ENCODE measurements at places on chromosomes 7 and 10. TPM values are rescaled to one million over a fixed set of nuclear protein-coding genes. Genes with fewer than 3 reads are reported as not detected.

Gene KCNH2
- 5.6 TPM for total RNA-seq

Gene LLCFC1
- not detected for total RNA-seq

Gene APBB1IP
- total RNA-seq, result 73.9 TPM

Gene SEMA3D
- total RNA-seq, result not detected

Gene EVX1
- total RNA-seq, result 0.21 TPM

Gene ADIRF
- total RNA-seq, result not detected

Gene LRGUK
- 0.60 TPM for total RNA-seq

Gene NRCAM
- not detected for total RNA-seq

Gene PTPN20
- 0.34 TPM for total RNA-seq

Gene POLL
- 30.9 TPM for total RNA-seq

Gene SORCS3
- 0.35 TPM for total RNA-seq

Gene NPSR1
- total RNA-seq, result not detected

Gene CYP2C19
- not detected for total RNA-seq

Gene IGFBP1
- total RNA-seq, result not detected

Gene CPN1
- total RNA-seq, result not detected

Gene CHAT
- total RNA-seq, result not detected

Gene FAM237B
- not detected for total RNA-seq

Gene OR2A5
- not detected for total RNA-seq

Measured in T-helper 17 cell (primary cell).